GM23248 (cell line): ENCODE measurements at places on chromosomes 2 and 18.

DNA sequence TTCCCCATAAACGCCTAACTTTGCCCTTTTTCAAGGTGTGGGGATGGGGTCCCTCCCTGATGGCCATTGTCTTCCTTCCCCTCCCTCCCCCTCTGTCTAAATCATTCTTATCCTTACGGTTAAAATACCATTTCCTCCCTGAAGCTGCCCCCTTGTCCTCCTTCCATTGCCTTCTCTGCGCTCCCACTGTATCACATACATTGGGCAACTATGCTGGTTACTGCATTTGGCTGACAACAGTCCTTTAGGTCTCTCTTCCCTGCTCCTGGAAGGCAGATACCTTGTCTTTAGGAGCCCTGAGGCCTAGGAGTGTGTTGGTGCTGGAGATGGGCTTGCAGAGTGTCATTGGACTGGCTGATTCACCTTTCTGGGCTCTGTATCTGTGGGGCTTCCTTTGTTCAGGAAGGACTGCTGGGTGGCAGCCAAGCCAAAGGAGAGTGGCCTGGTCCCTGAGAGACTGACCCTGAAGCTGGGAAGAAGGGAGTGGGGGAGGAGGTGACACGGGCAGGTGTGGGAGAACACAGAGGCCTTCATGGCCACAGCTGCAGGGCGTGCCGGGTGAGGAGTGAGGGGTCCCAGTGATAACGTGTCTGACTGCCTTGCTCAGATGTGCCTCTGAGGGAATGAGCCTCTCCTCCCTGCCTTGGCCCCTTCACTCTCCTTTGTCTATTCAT, 2.2 kb downstream of the WNT6 start:
- DNase-seq, result no peak

- DNase-seq, result no peak
Measured at GRCh38 chr18:53739700-53740099, 484.8 kb downstream of the MBD2 start.

GRCh38 chr2:28633746-28634145, 117.9 kb upstream of the PPP1CB start:
- peak; percentile 92 for DNase-seq

GRCh38 chr2:194116861-194117260, 1540.2 kb upstream of the SLC39A10 start:
- no peak for DNase-seq

DNA sequence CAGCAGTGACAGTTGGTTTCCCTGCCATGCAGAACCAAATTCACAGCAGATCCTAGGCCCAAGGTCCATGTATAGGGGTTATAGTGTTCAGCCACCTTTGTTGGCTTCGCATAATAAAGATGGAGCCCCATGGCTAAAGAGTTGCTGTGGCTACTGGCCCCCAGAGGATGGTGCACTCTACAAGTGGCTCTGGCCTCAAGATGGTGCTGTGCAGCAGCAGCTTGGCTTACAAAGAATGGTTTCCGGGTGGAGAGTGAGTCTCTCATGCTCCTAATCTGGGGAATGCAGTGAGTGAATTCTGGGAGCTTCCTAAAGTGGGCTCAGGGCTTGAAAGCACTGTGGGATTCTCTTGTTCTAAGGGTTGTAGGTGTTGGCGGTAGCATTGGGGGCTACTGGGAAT, 1199.7 kb downstream of the CNTNAP5 start:
- no peak for DNase-seq

DNA sequence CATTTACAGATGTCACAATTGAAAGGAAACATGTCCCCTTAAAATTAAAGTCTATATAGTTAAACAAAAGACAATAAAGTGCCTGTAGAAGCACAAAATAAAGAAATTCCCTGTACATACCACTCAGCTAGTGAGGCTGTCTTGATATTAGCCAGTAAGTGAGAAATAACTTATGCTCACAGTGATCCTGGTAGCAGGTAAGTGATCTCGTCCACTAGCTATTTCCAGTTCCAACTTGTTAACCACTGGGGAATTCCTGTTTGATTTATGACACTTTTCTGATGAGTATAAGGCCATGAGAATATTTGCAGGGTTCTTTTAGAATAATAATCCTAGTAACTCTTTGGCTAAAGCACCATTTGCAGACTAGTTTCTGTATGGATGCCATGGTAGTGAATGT, 127.9 kb upstream of the PGAP1 start:
- no peak for DNase-seq

DNA sequence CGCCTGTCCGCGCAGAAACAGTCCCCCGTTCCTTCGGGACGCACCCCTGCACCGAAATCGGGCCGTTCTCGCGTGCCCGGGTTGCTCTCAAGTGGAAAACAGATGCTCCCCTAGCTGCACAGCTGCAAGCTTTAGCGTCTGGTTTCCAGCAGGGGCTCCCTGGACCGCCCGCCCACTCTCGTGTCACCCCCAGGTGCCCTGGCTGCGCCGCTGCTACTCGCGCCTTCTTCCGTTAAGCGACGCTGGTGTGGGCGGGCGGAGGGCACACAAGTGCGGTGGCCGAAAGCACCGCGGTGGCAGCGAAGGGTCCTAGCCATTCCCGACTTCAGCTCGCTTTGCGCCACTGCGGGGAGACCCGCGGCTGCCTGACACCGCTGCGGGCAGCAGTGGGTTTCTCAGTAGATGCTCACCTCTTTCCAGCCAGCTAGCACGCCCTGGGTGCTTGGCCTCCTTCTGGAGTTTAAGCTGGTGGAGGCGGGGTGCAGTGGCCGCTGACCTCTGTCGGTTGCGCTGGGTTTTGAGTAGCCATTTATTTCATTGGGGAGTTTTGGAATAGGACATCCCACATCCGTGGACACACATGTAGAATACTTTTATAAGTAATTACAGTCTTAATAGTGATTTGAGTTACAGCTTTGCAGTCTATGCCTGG, 806 bp downstream of the ZNF407 start:
- peak; percentile 69 for DNase-seq

DNA sequence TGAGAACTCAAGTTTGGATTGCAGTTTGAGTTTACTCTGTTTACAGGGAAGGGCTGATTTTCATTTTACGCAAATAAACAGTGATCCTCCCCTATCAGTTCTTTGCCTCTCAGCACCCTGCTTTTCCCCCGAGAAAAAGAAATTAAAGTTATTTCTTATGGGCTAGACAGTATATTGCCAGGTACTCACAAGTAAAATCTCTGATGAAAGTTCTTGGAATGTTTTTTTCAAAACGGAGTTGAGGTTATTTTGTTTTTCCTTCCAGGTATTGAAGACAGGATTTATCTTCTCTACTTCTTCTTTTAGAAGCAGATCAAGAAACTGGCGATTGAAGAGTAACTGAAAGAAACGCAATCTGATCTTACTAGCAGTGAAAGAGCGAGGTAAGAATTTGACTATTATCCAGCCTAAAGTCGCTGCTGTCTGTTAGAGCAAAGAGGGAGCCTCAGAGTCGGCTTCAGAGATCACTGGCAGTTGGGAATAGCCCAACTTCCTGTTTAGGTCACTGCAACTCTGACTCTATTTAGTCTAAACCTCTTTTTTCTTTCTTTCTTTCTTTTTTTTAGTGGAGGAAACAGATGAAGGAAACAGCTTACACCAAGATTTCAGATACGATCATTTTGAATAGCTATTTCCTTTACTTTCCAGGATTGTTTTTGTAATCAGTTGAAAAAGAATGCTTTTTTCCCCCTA, at the start of gene TFPI:
TSS of gene TFPI (minus strand) at position 425 of the 693 bp plus-strand sequence. CDS start 50,667 bp downstream, outside the sequence.
- peak; percentile 80 for DNase-seq

- peak; percentile 36 for DNase-seq
Measured at GRCh38 chr2:145592361-145592760, 1072.4 kb upstream of the ZEB2 start.

DNA sequence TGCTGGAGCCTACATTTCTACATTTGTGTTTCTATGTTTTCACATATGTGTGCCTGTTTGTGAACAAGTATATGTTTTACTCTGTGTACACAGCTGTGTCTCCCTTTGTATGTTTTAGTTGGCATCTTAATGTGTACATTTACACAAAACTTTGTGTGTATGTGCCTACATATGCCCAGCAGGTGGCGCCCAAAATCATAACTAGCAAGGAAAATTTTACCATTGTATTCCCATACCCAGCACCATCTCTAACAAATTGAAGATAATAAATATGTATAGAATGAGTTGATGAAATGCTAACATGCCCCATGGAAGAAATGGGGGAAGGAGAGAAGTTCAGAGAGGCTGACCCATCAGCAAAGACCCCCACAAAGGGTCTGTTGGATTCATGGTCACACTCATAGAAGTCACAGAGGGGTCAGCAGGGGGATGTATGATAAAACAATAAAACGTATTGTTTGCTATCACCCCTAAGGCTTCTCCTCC, 48.1 kb downstream of the PKDCC start:
- peak; percentile 84 for DNase-seq

DNA sequence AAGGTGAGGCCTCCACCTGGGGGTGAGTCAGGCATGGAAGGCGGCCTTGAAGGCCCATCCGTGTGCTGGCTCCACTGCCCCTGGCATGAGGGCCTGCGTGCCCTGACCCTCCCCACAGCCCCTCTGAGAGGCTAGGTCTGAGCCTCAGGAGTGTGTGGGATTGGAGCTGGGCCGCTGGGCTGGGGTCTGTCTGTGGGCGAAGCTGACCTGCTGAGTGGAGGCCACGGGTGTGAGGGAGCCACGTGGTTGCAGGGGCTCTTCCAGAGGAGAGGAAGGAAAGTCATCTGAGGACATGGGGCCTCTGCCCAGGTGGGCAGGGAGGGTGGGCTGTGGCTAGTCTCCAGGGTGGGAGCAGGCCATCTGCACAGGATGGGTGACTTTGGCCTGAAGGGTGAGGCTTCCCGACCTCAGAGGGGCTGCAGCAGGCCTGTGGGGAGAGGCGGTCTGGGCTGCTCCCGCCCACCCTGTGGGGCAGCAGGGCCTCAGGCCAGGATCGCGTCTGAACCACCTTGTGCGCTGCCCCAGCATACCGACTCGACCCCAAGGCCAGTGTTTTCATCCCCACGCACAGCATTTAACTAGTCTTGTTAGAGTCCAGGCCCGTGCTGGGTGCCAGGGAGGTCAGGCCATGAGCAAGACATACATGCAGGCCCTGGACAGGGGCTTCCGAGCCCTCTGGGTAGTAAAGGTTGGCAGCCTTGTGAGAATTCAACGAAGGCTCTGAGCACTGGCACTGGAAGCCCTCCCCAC, 11.2 kb downstream of the ARHGEF4 start:
- no peak for DNase-seq

GRCh38 chr2:98175811-98176210, 88.8 kb downstream of the VWA3B start:
- DNase-seq, result no peak

GRCh38 chr2:43169099-43169945, 57.1 kb downstream of the ZFP36L2 start:
- no peak for DNase-seq

GRCh38 chr2:164620873-164621763, at the start of gene GRB14:
Gene GRB14, minus strand, starts transcription at chr2:164621482. Its CDS starts 173 bp downstream, at chr2:164621309.
- DNase-seq, result peak; percentile 53

GRCh38 chr2:95346231-95346737, 49.1 kb downstream of the KCNIP3 start:
- DNase-seq, result peak; percentile 86

DNA sequence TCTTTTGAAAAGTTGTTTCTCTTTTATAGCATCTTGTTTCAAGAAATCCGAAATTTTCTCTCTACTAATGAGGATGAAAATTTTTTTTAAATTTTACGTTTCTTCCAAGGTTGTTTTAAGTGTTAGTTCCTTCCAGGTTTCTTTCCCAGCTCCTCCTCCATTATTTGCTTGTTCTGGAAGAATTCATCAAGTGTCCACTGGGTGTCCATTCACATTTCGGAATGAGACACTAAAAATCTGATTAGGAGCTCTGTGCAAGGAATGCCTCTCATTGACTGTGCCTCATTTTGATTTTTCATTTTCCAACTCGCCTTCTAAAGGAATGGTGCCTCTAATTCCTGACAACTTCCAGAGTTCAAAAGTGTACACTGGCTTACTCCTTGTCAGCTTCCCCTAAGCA, 6.1 kb downstream of the SP100 start:
- no peak for DNase-seq

- peak; percentile 42 for DNase-seq
Measured at GRCh38 chr2:45068571-45069140, 59.4 kb upstream of the SIX2 start.

- DNase-seq, result no peak
Measured at GRCh38 chr2:65340898-65341681, 91.3 kb downstream of the SPRED2 start.

DNA sequence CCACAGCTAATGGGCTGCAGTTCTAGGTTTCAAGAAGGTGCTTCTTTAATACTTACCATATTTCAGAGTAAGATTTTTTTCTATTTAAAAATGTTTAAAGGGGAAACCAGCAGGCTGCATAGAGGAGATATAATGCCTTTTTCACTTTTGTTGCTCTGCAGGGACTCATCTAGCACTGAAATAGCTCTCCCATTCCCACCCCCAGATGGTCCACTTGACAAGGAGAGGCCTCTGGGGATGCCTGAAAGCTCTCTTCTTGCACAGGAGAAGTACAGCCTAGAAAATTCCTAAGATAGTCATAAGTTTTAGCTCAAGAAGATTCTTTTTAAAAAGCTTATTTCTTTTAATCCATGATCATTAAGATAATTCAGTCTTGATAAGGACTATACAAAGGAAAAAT, 126.4 kb downstream of the CDH2 start:
- DNase-seq, result no peak

- DNase-seq, result peak; percentile 85
Measured at GRCh38 chr2:45330637-45331409, 280.2 kb downstream of the SRBD1 start.

DNA sequence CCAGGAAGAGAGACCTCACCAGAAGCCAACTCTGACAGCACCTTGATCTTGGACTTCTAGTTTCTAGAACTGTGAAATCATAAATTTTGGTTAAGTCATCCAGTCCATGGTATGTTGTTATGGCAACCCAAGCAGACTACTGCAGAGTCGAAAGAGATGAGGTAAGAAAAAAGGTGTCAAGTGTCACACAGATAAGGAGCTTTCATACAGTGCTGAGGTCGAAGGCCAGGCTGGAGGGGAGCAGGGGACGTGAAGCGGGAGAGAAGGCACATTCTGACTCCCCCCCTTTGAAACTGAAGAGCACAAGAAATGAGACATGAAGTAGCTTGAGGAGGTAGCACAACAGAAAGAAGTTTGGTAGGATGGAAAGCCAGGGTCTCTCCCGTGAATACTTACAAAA, 110.4 kb downstream of the ALK start:
- DNase-seq, result no peak

DNA sequence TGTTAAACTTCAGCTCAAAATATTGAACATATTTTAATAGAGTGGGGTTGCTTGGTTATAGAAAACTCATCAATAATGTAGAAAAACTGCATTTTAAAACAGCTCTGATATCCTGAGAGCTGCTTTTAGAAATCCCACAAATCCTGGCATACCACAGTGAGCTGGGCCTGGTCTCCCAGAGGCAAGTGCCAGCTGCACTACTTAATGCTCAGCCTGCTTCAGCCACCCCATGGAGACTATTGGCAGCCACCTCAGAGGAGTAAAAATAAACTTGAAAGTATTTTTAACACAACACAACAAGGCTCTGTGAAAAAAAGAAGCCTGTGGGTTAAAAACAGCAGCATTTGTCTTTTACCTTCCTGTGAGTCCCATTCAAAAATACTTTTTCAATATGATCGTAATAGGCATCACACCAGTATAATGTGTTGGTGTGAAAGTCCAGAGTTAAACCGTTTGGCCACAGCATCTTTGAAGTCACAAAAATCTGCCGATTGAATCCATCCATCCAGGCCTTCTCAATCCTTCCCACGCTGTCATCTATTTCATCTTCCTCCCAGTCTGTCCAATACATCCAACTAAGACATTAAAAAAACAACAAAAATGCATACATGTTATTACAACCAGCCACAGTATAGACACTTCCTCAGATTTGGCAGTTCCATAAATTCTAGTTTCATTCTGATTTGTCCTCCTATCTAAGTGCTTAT, 1115.3 kb downstream of the LRP1B start:
- DNase-seq, result no peak
